ENCODE measurements at places on chromosomes 5 and 9.

GRCh38 chr5:173010547-173011464 is 27.2 kb downstream of the ATP6V0E1 start:
- no peak for DNase-seq

GRCh38 chr5:128881502-128882018 is 83.7 kb upstream of the SLC27A6 start:
- DNase-seq = no peak

- DNase-seq = no peak
Observed at GRCh38 chr5:168179192-168179593, 112.3 kb upstream of the WWC1 start.

DNA sequence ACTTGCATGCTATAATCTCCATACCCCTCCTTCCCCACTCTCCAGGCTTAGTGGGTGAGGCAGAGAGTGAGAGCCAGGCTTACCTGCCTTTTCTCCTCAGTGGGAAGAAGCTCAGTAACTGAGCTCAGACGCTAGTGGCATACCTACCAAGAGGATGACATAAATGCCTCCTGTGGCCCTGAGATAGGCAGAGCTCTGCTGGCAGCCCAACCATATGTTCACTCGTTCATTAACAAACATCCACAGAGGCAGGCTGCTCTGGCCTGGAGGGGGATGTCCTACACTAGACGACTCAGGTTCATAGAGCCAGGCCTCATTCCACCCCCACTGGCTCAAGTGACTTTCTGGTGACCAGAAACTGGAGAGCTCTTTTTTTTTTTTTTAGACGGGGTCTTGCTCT is 81.3 kb downstream of the THBS4 start:
- DNase-seq = no peak

Measured in A172 (cell line).